ENCODE measurements at places on chromosomes 4 and X. TPM values are rescaled to one million over a fixed set of nuclear protein-coding genes. Genes with fewer than 3 reads are reported as not detected.

RNF150 gene
- total RNA-seq, result 0.37 TPM

LIN54 gene
- total RNA-seq, result 16.4 TPM

GLRA2 gene
- not detected for total RNA-seq

TAF7L gene
- total RNA-seq, result not detected

HMX1 gene
- not detected for total RNA-seq

EREG gene
- not detected for total RNA-seq

PAGE5 gene
- 254 TPM for total RNA-seq

DDX53 gene
- total RNA-seq, result not detected

TMEM47 gene
- 2.3 TPM for total RNA-seq

NPFFR2 gene
- total RNA-seq, result 13.6 TPM

IL9R gene
- total RNA-seq, result 0.27 TPM

JCHAIN gene
- not detected for total RNA-seq

HHIP gene
- 48.8 TPM for total RNA-seq

NHS gene
- 5.4 TPM for total RNA-seq

CT47A1 gene
- total RNA-seq, result not detected

DCAF8L2 gene
- total RNA-seq, result not detected

PNMA6E gene
- not detected for total RNA-seq

F8A2 gene
- total RNA-seq, result not detected

SOX3 gene
- total RNA-seq, result not detected

MAOA gene
- total RNA-seq, result 9.3 TPM

STATH gene
- not detected for total RNA-seq

PABPC5 gene
- not detected for total RNA-seq

UGT2A2 gene
- total RNA-seq, result not detected

SLC9B1 gene
- total RNA-seq, result not detected

SLC25A14 gene
- total RNA-seq, result 8.4 TPM

DOCK11 gene
- 5.3 TPM for total RNA-seq

SPATA4 gene
- not detected for total RNA-seq

GRIA3 gene
- not detected for total RNA-seq

SLIT2 gene
- 0.47 TPM for total RNA-seq

SHROOM3 gene
- 11.8 TPM for total RNA-seq

SYN1 gene
- total RNA-seq, result not detected

Data from HT1080 (cell line).